ENCODE measurements at places on chromosomes 11 and 22. TPM values are rescaled to one million over a fixed set of nuclear protein-coding genes. Genes with fewer than 3 reads are reported as not detected.

DNA sequence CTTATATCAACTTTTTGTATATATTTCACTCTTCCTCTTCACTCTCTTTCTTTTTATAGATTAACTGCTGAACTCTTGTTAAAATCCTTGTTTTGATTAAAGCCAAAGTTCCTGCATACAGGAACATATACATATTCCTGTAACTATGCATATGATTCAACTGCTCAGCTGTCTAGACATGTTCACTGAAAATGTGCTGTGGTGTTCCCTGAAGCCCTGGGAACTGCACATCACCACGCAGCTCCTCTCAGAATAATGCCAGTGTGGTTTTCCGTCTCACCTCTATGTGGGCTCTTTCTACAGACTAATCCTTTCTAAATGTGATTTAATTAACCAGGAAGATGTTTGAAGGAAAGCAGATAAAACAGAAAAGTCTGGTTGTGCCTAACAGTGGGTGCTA is 25.6 kb upstream of the MMP12 start:
- H3K36me3 ChIP-seq = no peaks in the 10 kb centered on the region
- DNase-seq = no peak
- no peak overlapping the region for H3K27ac ChIP-seq
- no peak overlapping the region for H3K4me3 ChIP-seq
- H3K4me1 ChIP-seq = no peaks in the 10 kb centered on the region
- no peaks in the 10 kb centered on the region for H3K27me3 ChIP-seq

Gene BATF2
- 1.5 TPM for total RNA-seq

Gene CELSR1
- 24.2 TPM for total RNA-seq

- H3K27me3 ChIP-seq = no peaks in the 10 kb centered on the region
- no peaks in the 10 kb centered on the region for H3K4me1 ChIP-seq
- H3K36me3 ChIP-seq = no peaks in the 10 kb centered on the region
Measured at GRCh38 chr11:130773244-130773820, 142.9 kb downstream of the SNX19 start.

Gene RAG1
- 1.4 TPM for total RNA-seq

GRCh38 chr11:66230156-66230555 is 38.3 kb upstream of the RAB1B start:
- no peaks in the 10 kb centered on the region for H3K4me1 ChIP-seq
- H3K27me3 ChIP-seq = no peaks in the 10 kb centered on the region
- H3K27ac ChIP-seq = no peak overlapping the region
- DNase-seq = no peak
- no peak overlapping the region for H3K4me3 ChIP-seq

- no peak overlapping the region for H3K27ac ChIP-seq
- no peak overlapping the region for H3K4me3 ChIP-seq
- H3K27me3 ChIP-seq = no peaks in the 10 kb centered on the region
- DNase-seq = no peak
- H3K36me3 ChIP-seq = no peaks in the 10 kb centered on the region
Measured at GRCh38 chr11:40139066-40139465, 1320.4 kb downstream of the LRRC4C start.

- no peak overlapping the region for H3K4me3 ChIP-seq
- H3K27me3 ChIP-seq = no peaks in the 10 kb centered on the region
- DNase-seq = peak; percentile 53
- H3K27ac ChIP-seq = no peak overlapping the region
- no peaks in the 10 kb centered on the region for H3K36me3 ChIP-seq
- H3K4me1 ChIP-seq = no peaks in the 10 kb centered on the region
Measured at GRCh38 chr11:68297812-68298658, 14.4 kb upstream of the LRP5 start.

Gene FREY1
- 0.59 TPM for total RNA-seq

DNA sequence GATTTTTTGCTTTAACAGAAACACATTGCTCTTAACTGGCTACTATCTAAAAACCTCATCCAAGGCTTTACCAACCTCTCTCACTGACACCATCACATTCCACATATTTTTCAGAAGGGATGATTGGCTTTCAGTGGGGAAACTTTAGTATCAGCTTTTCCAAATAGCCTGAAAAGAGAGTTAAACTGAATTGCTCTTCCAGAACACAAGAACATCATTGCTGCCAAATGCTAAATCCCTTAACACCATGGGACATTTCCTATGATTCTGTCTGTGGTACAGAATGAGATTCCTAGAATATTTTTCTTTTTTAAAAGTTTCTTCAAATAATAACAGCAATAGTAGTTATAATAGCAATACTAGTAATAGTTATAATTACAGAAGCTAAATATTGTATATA is 45.4 kb downstream of the SOX6 start:
- DNase-seq = no peak
- no peaks in the 10 kb centered on the region for H3K36me3 ChIP-seq
- no peak overlapping the region for H3K4me3 ChIP-seq
- H3K4me1 ChIP-seq = no peaks in the 10 kb centered on the region
- no peaks in the 10 kb centered on the region for H3K27me3 ChIP-seq
- H3K27ac ChIP-seq = no peak overlapping the region

Gene IGSF9B
- total RNA-seq = 35.3 TPM

DNA sequence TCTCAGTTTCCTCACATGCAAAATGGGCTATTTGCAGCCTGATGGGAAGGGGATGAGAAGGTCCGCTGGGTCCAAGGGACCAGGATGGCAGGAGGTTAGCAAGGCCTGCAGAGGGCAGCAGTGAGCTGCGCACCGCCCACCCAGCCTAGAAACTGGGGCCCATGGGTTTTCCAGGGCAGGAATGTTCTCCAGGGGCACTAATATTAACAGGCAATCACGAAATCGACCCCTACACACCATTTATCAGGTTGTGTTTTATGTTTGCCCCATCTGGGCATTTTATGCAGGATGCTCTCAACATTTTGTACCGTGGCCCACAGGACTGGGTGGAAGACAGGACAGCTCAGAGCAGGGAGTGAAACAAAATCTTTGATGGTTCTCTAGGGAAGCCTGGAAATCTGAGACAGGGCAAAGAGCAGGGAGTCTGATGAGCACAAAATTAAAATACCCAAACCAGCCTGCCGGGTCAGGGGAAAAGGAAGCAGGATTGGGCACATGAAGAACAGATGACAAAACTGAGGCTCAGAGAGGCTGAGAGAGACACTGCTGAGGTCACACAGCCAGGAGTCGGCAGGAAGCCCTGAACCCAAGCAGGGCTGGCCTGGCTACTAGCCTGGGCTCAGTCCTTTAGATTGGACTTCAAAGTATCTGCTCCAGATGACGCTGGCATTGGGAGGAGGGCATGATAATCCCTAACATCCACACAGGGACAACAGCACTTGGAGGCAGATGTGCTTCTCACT is 1.6 kb upstream of the BCR start:
- peak overlapping the region; percentile 73 for H3K27ac ChIP-seq
- H3K36me3 ChIP-seq = no peaks in the 10 kb centered on the region
- DNase-seq = peak; percentile 47

GRCh38 chr11:34411791-34412190 is 26.9 kb upstream of the CAT start:
- no peaks in the 10 kb centered on the region for H3K36me3 ChIP-seq
- no peak for DNase-seq
- H3K27me3 ChIP-seq = no peaks in the 10 kb centered on the region
- no peak overlapping the region for H3K4me3 ChIP-seq

GRCh38 chr11:87398931-87399330 is 361.2 kb downstream of the TMEM135 start:
- no peaks in the 10 kb centered on the region for H3K36me3 ChIP-seq
- H3K4me3 ChIP-seq = no peak overlapping the region
- no peak overlapping the region for H3K27ac ChIP-seq
- no peaks in the 10 kb centered on the region for H3K4me1 ChIP-seq

Gene CSNK1E
- total RNA-seq = 190 TPM

DNA sequence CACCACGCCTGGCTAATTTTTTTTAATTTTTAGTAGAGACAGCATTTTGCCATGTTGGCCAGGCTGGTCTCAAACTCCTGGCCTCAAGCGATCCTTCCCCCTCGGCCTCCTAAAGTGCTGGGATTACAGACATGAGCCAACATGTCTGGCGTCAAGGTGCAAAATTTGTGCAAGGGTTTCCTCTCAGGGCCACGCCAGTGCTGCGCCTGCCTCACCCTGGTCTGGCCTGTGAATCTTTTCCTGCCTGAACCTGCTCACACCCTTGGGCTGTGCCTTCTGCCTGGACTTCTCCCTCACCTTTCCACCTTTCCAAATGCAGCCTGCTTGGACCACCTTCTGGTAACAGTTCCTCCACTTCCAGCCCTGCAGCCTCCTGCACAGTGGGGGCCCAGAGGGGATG is 43.4 kb downstream of the MCM5 start:
- H3K4me1 ChIP-seq = no peaks in the 10 kb centered on the region
- no peaks in the 10 kb centered on the region for H3K36me3 ChIP-seq
- no peak overlapping the region for H3K27ac ChIP-seq
- no peaks in the 10 kb centered on the region for H3K27me3 ChIP-seq
- H3K4me3 ChIP-seq = no peak overlapping the region

DNA sequence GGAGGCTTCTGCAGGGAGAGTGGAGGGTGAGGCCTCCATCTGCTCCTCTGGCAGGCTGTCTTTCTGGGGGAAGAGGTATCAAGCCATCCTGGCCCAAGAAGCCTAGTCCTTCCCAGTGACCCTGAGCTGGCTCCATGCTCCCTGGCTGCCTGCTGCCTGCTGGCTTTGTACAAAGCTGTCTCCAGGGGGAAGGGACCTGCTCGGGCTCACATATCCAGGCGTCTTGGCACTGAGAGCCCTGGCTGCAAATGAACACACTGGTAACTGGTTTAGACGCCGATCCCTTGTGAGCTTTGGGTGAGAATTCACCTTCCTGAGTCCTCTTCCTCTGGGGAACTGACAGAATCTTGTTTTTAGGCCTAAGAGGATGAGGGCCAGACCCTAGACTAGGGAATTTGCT is 210.3 kb upstream of the ZBED5 start:
- no peak for DNase-seq
- H3K4me1 ChIP-seq = no peaks in the 10 kb centered on the region
- no peak overlapping the region for H3K27ac ChIP-seq
- H3K4me3 ChIP-seq = no peak overlapping the region

DNA sequence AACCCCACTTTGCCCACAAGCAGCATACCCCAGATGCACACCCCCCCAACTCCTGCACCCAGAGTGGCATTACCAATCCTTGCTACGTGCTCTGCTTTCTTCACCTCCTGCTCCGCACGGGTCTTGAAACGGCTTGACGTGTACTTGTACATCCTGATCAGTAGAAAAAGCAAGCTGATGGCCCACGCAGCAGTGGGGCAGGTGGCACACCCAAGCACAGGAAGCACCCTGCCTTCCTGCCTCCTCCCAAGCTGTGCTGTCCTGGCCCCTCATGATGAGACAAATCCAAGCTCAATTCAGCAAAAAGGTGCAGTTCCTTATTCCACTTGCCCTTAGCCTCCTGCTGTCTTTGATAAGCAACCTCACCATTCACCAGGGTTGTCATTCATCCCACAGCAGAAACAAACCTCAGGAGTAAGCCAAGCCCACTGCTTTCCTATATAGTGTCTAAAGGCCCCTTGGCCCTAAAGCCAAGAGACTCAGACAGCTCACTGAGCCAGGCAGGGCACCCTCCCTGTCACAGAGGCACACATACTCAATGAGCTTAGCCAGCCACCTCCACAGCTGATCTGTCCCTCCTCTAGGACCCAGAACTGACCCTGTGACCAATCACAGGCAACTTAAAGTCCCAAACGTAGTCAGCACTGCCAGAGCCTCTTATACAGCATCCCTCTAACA is 27.8 kb downstream of the MORC2 start:
- peaks cover 24% of the 10 kb centered on the region for H3K36me3 ChIP-seq
- no peak for DNase-seq
- no peaks in the 10 kb centered on the region for H3K27me3 ChIP-seq
- no peak overlapping the region for H3K4me3 ChIP-seq
- no peaks in the 10 kb centered on the region for H3K4me1 ChIP-seq
- H3K27ac ChIP-seq = no peak overlapping the region

DNA sequence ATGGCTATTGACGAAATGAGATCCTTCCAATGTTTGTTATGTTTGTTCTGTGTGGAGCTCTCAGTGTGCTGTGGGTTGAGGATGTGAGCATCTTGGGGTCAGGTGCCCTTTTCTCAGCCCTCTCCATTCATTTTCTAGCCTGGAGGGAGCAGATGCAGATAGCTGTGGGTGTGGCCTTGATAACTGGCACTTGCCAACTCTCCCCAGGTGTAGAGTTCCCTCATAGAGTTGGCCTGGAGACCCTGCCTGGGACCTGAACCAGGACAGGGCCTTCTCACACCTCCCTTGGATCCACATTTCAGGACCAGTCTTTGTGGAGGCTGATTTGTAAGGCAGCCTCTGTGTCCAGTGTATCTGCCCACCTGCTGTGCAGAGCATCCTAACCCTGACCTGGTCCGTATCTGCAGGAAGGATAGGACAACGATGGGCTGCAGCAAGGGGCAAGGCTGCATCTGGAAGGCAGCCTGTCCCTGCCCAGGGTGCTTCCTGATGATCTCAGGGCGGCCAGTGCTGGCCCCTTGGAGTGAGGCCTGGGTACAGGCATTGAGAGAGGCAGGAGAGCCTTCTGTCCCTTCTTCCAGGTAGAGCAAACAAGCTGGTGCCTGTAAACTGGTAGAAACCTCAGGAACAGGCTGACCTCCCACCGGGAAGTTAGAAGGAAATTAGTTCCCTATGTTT is 245.9 kb downstream of the TBC1D22A start:
- no peaks in the 10 kb centered on the region for H3K36me3 ChIP-seq
- H3K4me3 ChIP-seq = no peak overlapping the region

GRCh38 chr22:17638182-17638431 is 450 bp upstream of the BCL2L13 start:
- peaks cover 7% of the 10 kb centered on the region for H3K4me1 ChIP-seq
- H3K4me3 ChIP-seq = peak overlapping the region; percentile 68
- no peaks in the 10 kb centered on the region for H3K27me3 ChIP-seq
- peak overlapping the region; percentile 99 for H3K27ac ChIP-seq

Gene FAM83F
- 26.2 TPM for total RNA-seq

GRCh38 chr11:113752932-113753331 is 20.6 kb downstream of the ZW10 start:
- H3K27me3 ChIP-seq = no peaks in the 10 kb centered on the region
- H3K4me1 ChIP-seq = no peaks in the 10 kb centered on the region
- H3K36me3 ChIP-seq = peaks cover 4% of the 10 kb centered on the region
- DNase-seq = no peak

DNA sequence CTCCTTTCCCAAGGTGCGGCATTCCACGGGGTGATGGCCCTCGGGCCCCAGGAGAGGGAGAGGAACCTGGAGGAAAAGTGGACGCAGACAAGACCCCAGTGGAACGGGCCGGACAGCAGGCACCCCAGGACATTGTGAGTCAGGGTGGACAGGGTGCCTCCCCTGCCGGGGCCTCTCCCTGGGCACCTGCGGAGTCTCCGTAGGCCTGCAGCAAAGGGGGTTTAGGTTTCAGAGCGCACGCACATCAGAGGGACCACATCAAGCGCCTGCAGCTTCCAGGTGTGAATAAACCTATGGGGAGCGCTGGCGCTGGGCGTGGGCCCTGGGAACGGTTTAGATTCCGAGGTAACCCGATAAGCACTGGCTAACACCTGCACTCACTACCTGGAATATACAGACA is 22.7 kb upstream of the FGF19 start:
- peaks cover 2% of the 10 kb centered on the region for H3K27me3 ChIP-seq
- DNase-seq = no peak
- H3K36me3 ChIP-seq = no peaks in the 10 kb centered on the region
- H3K4me1 ChIP-seq = no peaks in the 10 kb centered on the region

DNA sequence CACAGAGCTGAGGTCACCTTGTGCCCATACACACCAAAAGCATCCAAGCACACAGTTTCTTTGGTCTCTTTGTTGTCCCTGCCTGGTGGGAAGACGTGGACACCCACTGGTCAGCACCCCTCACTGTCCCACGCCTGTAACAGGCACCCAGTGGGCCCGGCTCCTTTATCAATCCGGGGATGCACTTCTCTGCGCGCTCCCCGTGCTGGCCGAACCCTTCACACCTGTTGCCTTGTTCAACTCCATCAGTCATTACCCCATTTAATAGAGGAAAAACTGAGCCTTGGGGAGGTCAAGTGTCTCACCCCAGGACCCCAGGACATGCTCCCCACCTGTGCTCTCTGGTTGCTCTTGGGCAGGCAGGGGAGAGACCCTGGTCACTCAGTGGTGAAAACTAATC is 49.7 kb upstream of the FGF3 start:
- H3K36me3 ChIP-seq = no peaks in the 10 kb centered on the region
- no peak overlapping the region for H3K27ac ChIP-seq
- no peaks in the 10 kb centered on the region for H3K4me1 ChIP-seq
- H3K27me3 ChIP-seq = peaks cover 3% of the 10 kb centered on the region

All from prostate gland (tissue), 2 donors.